ENCODE measurements at places on chromosomes 13 and 19.

GRCh38 chr19:40576585-40577451 lies at the start of gene SHKBP1:
SHKBP1 (plus strand) TSS chr19:40576873; CDS start chr19:40576900, 27 bp downstream.
- peak; percentile 65 for DNase-seq

GRCh38 chr19:17687857-17688784 lies at the start of gene UNC13A:
UNC13A (minus strand) TSS chr19:17688354; CDS start chr19:17688199, 155 bp downstream.
- DNase-seq: no peak

DNA sequence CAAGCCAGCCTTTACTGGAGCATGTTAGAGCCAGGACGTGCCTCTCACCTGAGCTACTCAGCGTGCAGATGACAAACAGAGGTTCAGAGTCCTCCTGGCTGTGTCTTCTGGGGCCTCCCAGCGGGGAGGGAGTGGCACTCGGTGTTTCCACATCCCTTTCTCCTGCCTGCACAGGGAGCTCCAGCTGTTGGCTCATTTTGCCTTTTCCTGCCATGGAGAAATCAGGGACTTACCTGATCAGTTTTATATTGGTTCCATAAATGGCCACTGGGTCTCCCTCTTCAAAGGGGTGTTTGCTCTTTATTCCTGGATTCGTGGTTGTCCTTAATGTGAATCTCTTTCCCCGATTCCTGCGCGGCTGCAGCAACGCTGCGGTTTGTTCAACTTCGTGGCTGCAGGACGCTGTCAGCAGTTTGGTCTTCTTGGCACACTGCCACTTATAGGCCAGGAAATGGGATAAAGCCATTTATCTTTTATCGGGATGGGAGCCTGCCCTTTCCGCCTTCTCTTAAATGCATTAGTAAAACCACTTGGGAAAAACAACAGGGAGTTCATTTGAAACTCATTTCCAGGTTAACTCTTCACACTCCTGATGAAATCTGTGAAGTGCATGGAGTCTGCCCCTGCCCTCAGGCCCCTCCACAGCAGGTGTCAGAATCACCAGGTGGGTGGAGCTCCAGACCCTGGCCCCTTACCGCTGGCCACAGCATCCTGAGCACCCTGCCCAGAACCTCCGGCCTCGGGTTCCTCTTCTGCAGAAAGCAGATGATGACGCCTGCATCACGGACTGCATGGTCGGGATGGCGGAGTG lies 39.8 kb upstream of the MCF2L start:
- no peak for DNase-seq

GRCh38 chr19:53900191-53900860 lies 8.8 kb upstream of the CACNG7 start:
- DNase-seq: no peak

- DNase-seq: no peak
Measured at GRCh38 chr13:102299366-102299765, 102.5 kb downstream of the FGF14 start.

GRCh38 chr19:34017601-34018000 lies 154.7 kb upstream of the LSM14A start:
- no peak for DNase-seq

DNA sequence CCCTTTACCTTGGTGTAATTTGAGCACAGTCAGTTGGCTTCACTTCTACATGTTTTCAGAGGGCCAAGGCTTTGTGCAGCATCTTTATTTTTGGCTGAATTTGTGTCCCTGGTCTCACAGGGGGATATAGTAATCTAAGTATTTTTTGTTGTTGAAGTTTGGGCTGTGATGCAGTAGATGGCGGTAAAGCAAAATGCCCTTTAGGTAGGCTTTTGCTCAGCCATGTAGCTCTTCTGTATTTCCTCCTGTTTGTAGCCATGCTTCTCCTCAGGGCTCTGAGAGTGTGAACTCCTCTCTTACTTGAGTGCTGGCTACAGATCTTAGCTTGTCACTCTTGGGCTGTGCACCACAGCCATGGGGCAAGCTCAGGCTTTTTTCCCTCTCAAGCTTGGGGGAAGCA lies 328.6 kb downstream of the SLITRK5 start:
- no peak for DNase-seq

DNA sequence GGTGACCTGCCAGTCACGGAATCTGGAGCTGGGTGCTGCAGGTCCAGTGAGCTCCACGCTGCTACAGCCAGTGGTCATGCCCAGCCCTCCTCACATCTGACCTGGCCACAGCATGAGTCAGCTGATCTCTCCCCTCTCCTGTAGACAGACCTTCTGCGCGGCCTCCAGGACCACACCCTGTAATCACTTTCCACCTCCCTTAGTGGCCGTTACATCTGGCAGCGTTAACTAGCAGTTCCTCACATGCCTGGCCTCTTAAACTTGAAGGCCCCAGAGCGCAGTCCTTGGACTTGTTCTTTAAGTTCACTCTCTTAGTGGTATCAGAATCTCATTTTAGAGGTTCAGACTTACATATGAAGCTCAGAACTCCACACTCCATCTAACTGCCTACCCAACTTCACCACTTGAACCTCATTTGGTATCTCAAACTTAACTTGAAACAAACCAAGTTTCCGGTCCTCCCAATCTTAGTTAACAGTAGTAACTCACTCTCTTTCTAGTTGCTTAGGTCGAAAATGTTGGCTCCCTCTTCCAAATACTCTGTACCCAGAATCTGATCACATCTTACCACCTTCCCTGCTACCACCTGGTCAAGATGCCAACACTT lies 22.7 kb downstream of the MIPEP start:
- DNase-seq: no peak

DNA sequence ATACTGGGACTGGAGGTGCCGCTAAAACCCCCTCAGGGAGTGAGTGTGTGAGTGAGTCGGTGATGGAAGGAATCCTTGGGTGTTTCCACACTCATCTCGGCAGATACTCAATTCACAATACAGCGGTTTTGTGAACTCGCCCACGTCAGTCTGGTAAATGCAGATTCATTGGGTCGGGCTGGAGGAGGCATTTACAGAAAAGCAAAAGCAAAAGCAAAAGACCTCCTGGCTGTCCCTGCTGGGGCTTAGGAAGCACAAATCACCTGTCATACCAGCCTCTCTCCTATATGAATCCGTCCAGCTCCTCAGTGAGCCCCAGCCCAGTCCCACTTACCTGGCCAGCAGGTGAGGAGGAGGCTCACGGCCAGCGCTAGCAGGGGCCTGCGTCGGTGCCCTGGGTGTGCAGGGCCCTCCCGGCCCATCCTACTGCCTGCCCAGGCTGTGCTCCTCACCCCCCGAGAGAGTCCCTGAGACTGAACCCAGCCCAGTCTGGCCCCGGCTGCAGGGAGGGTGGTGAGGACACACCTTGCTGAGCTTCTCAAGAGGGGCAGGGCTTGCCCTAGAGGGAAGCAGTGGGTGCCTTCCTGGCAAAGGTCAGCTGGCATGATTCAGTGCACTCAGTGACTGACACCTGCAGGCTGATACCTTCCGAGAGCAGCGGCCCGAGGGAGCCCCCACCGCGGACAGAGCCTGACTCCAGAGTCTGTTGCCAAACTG lies at the start of gene MUC16:
Gene MUC16, minus strand, starts transcription at position 475 of the 717 bp plus-strand sequence.
- DNase-seq: no peak

GRCh38 chr13:47117268-47117667 lies 220.4 kb upstream of the HTR2A start:
- DNase-seq: no peak

DNA sequence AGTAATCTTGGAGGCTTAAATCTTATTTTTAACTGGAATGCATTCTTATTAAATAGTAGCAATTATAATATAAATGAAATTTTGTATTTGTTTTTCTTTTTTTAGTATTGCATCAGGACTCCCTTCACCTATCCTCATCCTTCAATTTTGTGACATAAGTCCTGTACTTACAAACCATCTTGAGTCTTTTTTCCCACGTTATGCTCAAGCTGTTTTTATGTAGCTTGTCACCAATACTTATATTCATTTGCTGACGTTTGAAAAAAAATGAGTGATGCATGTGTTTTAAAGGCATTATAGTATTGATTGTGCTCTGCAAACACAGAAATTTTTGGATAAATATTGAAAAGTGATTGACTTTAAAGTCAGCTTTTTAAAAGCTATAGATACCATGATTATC lies 888 bp downstream of the GPR18 start:
- DNase-seq: peak; percentile 27

- no peak for DNase-seq
Measured at GRCh38 chr19:41276231-41276630, 12.1 kb downstream of the HNRNPUL1 start.

Measured in SIG-M5 (cell line).